ENCODE measurements at places on chromosomes 13 and 19.

GRCh38 chr19:8208922-8209461, at the start of gene CERS4:
CERS4 (plus strand) TSS chr19:8209370; CDS start chr19:8251077, 41,707 bp downstream.
- peak; percentile 76 for DNase-seq

DNA sequence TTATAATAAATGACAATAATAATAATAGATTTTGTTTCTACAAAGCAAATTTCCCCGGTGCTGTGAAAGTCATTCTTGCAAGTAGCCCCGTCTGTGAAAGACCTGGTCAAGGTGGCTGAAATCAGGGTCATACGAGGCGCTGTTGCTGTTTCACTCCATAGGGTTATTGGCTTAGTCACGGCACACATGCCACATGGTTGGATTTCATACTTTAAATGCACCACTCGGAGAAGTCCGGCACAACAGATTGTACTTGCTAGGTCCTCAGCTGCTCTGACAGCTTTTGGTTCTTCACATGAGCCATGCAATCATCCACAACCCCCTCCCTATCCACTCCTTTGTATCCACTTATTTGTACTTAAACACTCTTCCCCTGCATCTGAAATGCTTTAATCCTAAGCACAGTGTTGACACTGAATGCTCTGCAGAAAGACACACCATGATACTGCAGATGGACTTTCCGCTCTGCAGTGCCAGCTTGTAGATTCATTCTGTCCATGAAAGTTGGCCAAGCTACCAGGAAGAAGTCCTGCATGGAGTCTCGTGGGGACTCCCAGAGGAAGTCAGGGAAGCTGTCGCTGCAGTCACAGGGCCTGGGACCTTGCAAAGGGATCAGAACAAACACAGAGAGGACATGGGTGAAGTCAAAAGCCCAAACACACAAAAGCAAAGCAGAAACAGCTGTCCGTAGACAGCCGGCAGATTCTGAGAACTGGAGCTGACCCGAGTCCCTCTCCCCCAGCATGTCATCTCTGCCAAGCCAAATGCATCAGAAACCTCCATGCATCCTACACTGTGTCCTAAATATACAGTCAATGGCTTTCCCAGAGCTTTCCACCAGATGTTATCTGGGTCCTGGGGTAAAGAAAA, 124.6 kb downstream of the COL4A2 start:
- DNase-seq: no peak

GRCh38 chr13:43227721-43228120, 204.3 kb downstream of the DNAJC15 start:
- DNase-seq: no peak

- no peak for DNase-seq
Observed at GRCh38 chr13:46587807-46588418, 34.9 kb downstream of the LRCH1 start.

DNA sequence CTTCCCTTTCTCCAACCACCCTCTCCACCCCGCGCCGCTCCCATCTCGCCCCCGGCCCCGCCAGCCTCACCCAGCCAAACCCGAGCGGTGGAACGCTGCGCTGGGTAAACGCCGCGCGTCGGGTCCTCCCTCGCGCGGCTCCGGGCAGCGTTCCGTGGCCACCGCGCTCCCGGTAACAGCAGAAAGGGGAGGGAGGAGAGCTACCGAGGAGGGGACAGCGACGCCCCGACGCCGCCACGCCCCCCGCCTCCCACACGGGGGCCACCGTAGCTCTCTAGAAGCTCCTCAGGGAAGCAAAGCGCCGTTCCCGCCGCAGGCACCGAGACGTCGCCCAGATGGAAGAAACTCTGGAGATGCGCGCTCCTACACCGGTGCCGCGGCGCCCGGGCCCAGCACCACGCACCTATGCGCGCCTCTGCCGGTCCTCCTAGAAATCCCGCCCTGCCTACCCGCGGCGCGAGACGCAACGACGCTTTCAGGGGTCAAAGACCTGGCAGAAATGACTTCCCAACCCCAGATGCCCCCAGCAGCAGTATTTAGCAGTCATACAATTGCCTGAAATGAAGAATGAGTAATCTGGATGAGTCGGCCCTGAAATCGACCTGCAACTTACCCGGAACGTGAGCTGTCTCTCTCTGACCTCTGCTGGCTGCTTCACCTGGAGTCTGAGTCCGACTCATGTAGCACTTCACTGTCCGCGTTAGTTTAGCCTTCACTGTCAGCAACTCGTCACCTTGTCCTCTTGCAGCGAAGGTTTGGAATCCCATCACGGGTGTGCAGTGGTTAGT, at the start of gene RUBCNL:
Gene RUBCNL (minus strand): TSS at position 189 of the 788 bp plus-strand sequence. CDS start 14,777 bp downstream, outside the sequence.
- no peak for DNase-seq

GRCh38 chr13:104436555-104436954, 1370.3 kb upstream of the SLC10A2 start:
- DNase-seq: no peak
